Mesothelial cell of epicardium (in vitro differentiated cells): ENCODE measurements at places on chromosomes 13 and 19.

- no peak for DNase-seq
These were observed 10.9 kb upstream of the SLC25A42 start for GRCh38 chr19:19052921-19053320.

DNA sequence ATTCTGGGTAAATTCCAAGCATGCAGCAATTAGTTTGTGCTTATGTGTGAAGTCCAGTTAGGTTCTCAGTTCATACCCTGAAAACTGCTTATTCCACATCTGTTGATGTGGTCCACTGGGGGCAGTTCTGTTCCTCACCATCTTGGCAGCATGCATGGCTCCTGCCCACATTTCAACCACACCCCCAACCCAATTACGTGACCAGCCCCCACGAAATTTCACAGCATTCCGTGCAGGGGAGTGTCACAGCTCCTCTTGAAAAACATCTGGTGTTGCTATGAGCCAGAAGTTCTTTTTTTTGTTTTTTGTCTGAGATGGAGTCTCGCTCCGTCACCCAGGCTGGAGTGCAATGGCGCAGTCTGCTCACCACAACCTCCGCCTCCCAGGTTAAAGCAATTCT lies 9.1 kb upstream of the ERVK3-1 start:
- no peak for DNase-seq

DNA sequence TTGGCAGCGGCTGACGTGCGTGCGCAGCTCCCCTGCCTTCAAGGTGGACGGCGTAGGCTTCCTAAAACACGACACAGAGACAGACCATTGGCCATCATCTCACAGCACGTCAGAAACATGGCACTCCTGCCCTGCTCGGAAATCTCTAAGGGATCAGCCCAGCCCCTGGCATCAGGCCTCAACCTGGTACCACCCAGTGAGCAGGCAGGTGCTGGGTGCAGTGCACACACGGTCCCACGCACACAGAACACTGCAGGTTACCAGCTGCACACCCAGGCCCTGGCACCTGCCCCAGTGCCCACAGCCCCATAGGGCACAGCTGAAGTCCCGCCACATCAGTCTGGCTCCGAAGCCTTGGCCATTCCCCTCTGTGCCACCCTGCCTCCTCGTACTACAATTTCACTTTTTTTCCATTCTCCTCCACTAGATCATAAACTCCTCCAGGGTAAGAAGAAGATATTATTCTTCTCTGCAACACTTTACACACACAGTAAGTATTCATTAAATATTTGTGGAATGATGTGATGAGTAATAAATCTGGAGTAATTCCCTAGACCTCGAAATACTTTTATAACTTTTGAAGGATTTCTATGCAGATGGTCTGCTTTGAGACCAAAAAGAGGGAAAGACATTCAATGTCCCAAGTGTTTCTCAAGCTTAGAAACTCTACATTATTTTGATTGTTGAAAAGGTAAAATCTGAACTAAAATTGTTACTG lies 156.4 kb downstream of the COL4A1 start:
- no peak for DNase-seq

DNA sequence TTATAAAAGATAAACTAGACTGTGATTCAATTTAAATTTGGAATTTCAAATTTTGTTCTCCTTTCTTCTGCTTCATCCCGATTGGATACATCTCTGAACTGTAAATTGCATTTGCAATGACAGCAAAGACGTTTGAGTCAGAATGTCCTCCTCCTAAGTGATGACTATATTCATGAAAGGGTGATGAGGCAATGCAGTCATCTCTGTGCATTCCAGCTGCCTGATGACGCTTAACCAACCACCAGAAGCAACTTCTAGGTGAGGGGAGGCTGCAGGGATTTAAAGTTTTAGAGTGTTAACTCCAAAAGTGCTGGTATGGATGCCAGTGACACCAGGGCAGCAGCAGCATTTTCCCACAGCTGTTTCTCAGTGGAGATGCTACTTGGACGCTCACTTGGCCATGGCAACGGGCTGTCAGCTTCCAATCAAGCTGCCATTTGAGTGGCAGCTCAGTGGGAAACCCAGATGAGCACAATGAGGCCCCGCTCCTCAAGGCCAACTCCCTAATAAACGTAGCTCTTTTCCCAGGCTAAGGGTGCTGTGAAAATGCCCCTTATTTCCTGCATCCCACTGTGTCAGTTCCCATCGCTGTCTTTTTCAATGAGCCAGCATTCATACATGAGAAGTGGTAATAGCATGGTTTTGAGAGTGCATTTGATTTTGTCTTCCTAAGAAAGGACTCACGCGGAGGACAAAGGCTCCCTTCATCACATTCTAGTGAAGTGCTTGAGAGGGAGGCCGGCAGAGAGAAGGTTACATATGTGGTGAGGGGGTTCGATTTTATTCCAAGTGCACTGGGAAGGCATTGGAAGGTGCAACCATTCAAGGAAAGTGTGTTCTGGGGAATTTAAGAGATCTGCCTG lies 45.2 kb upstream of the AMER2 start:
- DNase-seq, result no peak

DNA sequence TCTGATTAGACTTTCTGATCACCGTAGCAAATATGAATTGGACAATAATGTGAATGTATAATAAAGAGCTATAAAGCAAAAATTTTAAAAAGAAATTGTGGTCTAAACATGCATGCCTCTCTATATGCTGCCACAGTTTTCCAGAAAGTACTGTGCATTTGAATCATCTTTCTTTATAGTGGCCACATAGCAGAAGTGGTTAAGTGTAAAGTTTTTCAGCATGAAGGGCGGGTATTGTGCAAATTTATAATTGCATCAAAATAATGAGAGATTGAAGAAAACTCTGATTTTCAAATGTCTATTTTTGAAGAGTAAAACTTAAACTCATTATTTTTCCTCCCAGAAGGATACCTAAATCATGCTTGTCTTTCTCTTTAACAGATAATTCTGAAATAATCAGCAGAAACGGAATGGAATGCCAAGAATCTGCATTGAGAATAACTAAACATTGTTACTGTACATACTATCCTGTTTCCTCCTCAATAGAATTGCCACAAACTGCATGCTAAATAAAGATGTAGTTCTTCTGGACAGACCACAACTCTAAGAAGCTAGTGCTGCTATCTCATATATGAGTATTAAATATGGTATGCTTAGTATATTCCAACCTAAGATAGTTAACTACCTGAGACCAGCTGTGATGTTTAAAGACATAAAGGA lies 42.9 kb upstream of the RAP2A start:
- DNase-seq, result no peak

DNA sequence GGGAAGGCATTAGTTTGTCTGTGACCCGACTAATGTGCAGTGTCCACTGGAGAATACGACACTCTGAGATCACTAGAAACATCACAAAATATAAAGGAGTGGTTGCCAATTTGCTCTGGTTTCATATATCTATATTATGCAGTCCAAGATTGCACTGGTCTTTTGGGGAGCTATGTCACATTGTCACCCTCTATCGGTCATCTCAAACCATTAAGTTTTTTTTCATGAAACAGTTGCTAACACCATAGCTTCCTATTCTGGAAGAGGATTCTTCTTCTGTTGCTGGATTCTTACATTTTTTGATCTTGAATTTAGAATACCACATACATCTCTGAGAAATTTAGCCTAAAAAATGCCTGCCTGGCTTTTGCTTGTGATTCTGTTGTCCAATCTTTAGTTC lies 168.6 kb downstream of the LACC1 start:
- DNase-seq, result no peak

- DNase-seq, result no peak
These were observed 33.6 kb downstream of the ATP7B start for GRCh38 chr13:51977625-51978024.

- no peak for DNase-seq
These were observed 122.9 kb downstream of the RFC3 start for GRCh38 chr13:33940898-33941297.
